Cardiac ventricle fibroblast (primary cell): ENCODE measurements at places on chromosomes 2 and 18. TPM values are rescaled to one million over a fixed set of nuclear protein-coding genes. Genes with fewer than 3 reads are reported as not detected.

SFT2D3 gene
- total RNA-seq: 5.7 and 6.8 TPM in 2 replicates

PTPRN gene
- 1.6 and 4.1 TPM in 2 replicates for total RNA-seq

SCYGR7 gene
- total RNA-seq: not detected in 2 replicates

MAP3K19 gene
- total RNA-seq: not detected in 2 replicates

CABLES1 gene
- total RNA-seq: 8.8 and 9.4 TPM in 2 replicates

SP100 gene
- 78.8 and 88.2 TPM in 2 replicates for total RNA-seq

PER2 gene
- total RNA-seq: 4.5 and 4.6 TPM in 2 replicates

RAD51AP2 gene
- total RNA-seq: not detected in 2 replicates

PRSS56 gene
- not detected in 2 replicates for total RNA-seq

GAL3ST2 gene
- not detected in 2 replicates for total RNA-seq

WIPF1 gene
- 11.8 and 19.1 TPM in 2 replicates for total RNA-seq

GATA6 gene
- 30.0 and 37.3 TPM in 2 replicates for total RNA-seq

CTNNA2 gene
- not detected in 2 replicates for total RNA-seq

BMP10 gene
- not detected in 2 replicates for total RNA-seq

SLC30A3 gene
- 0.06 and 0.10 TPM in 2 replicates for total RNA-seq

RND3 gene
- 69.7 and 97.6 TPM in 2 replicates for total RNA-seq

TMEM169 gene
- 0.10 TPM in 1 of 2 replicates, not detected in the other for total RNA-seq

PROKR1 gene
- not detected in 2 replicates for total RNA-seq

C2orf80 gene
- total RNA-seq: not detected in 2 replicates

EGR4 gene
- total RNA-seq: not detected in 2 replicates

SRD5A2 gene
- total RNA-seq: not detected in 2 replicates

MARCHF7 gene
- 45.9 and 69.5 TPM in 2 replicates for total RNA-seq

STAM2 gene
- 17.9 and 19.3 TPM in 2 replicates for total RNA-seq

ZNF514 gene
- 6.6 and 7.7 TPM in 2 replicates for total RNA-seq

KANSL1L gene
- total RNA-seq: 12.7 and 17.5 TPM in 2 replicates

CCDC148 gene
- total RNA-seq: not detected in 2 replicates

TBR1 gene
- not detected in 2 replicates for total RNA-seq

SERPINB4 gene
- 1.1 TPM in 1 of 2 replicates, not detected in the other for total RNA-seq

TTL gene
- 19.6 and 23.7 TPM in 2 replicates for total RNA-seq

EFHD1 gene
- 0.37 and 0.98 TPM in 2 replicates for total RNA-seq

CCL20 gene
- 0.31 and 1.3 TPM in 2 replicates for total RNA-seq

IL18R1 gene
- total RNA-seq: 13.1 and 31.8 TPM in 2 replicates

IL36G gene
- not detected in 2 replicates for total RNA-seq

SLC9A4 gene
- not detected in 2 replicates for total RNA-seq

TMEM37 gene
- 1.6 and 2.9 TPM in 2 replicates for total RNA-seq

SLC11A1 gene
- total RNA-seq: not detected in 2 replicates

RTKN gene
- 10.4 and 13.9 TPM in 2 replicates for total RNA-seq

COL3A1 gene
- 10,648 and 10,756 TPM in 2 replicates for total RNA-seq

UBXN4 gene
- total RNA-seq: 50.5 and 50.7 TPM in 2 replicates

SPP2 gene
- not detected in 2 replicates for total RNA-seq

RBM44 gene
- total RNA-seq: 0.06 and 0.29 TPM in 2 replicates

RAX gene
- total RNA-seq: not detected in 2 replicates

PDIA6 gene
- total RNA-seq: 250 and 275 TPM in 2 replicates

TRMT61B gene
- 9.6 and 9.7 TPM in 2 replicates for total RNA-seq

CTLA4 gene
- 0.12 and 0.78 TPM in 2 replicates for total RNA-seq

COL4A3 gene
- total RNA-seq: 2.6 and 4.2 TPM in 2 replicates

VIL1 gene
- total RNA-seq: not detected in 2 replicates

CMPK2 gene
- total RNA-seq: 0.31 and 3.2 TPM in 2 replicates

DNAH6 gene
- 0.10 TPM in 1 of 2 replicates, not detected in the other for total RNA-seq

MLPH gene
- 6.3 and 11.2 TPM in 2 replicates for total RNA-seq

SP5 gene
- not detected in 2 replicates for total RNA-seq

LRRC30 gene
- total RNA-seq: not detected in 2 replicates

GALNT14 gene
- total RNA-seq: 0.31 TPM in 1 of 2 replicates, not detected in the other

MBD5 gene
- 17.5 and 25.8 TPM in 2 replicates for total RNA-seq

IL37 gene
- not detected in 2 replicates for total RNA-seq

PRKAG3 gene
- 0.19 TPM in 1 of 2 replicates, not detected in the other for total RNA-seq

ZNF407 gene
- total RNA-seq: 5.7 and 7.2 TPM in 2 replicates
